ENCODE measurements at places on chromosomes 2 and 18.

DNA sequence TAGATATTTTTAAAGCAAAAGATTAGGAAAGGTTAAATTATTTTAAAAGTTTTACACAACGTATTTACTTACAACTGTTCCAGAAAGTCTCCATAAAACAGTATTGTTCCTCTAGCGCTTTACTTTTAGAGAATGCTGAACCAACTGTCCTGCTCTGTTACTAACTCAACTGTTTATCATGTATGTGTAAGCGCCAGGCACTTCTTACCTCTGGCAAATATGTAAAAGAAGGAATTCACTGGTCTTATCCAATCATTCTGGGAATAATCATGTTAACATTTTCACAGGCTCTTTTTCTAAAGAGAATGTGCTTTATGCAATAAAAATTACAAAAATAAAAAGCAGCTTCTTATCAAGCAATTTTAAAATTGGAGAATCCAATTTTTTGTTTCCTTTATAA lies 68.0 kb downstream of the COBLL1 start:
- no peak for DNase-seq

DNA sequence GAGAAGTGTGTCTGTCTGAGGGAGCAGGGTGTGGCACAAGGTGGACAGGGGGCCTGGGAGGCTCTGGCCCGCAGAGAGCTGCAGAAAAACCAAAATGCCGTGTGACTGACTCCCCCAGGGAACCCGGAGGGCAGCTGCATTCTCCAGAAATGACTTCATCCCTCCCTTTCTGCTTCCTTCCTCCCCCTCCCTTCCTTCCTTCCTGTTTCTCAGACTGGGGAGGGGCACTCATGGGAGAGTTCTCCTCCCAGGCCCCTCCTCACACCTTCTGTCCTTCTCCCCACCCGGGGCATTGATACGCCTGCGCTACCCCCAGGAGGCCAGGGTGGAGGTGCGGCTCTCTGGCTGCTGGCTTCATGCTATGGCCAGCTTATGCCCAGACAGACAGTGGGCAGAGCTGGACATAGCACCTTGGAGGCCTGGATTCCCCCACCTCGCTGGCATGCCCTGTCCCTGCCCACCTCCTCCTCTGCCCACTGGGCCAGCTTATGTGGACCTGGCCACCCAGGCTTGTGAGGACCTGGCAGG lies 8.2 kb upstream of the GPR17 start:
- peak; percentile 67 for DNase-seq

- no peak for DNase-seq
Measured at GRCh38 chr2:222479859-222480258, 55.5 kb downstream of the SGPP2 start.

- DNase-seq: no peak
Measured at GRCh38 chr2:101273056-101273455, 20.4 kb downstream of the CNOT11 start.
